ENCODE measurements at places on chromosomes 7 and 10. TPM values are rescaled to one million over a fixed set of nuclear protein-coding genes. Genes with fewer than 3 reads are reported as not detected.

The PLCE1 gene
- total RNA-seq: 22.5 TPM

The STK31 gene
- total RNA-seq: 0.33 TPM

DNA sequence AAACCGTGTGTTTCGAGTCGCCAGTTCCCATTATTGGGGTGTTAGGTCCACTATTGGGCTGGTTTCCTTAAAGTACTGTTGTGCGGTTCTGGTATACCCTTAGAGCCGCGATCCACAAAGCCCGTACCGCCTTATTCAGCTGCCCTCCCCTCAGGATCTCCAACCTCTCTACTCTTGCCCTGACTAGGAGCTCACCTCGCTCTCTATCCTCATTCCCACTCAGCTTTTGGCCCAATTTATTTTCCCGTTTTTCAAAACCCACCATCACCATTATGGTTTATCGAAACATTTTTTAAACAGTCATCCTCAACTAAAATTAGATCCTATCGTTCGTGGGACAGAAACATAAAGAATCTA, 461 bp upstream of the ETV1 start:
- no peaks in the 10 kb centered on the region for H3K4me1 ChIP-seq
- H3K36me3 ChIP-seq: no peaks in the 10 kb centered on the region
- no peaks in the 10 kb centered on the region for H3K27me3 ChIP-seq
- peak overlapping the region; percentile 70 for H3K4me3 ChIP-seq
- H3K27ac ChIP-seq: peak overlapping the region; percentile 94
- DNase-seq: no peak

- no peak overlapping the region for H3K4me3 ChIP-seq
- H3K4me1 ChIP-seq: no peaks in the 10 kb centered on the region
- H3K27ac ChIP-seq: no peak overlapping the region
- no peaks in the 10 kb centered on the region for H3K27me3 ChIP-seq
- peaks cover 14% of the 10 kb centered on the region for H3K36me3 ChIP-seq
- no peak for DNase-seq
Observed at GRCh38 chr7:141654551-141654950, 47.4 kb downstream of the DENND11 start.

GRCh38 chr10:112741830-112742402, 208.1 kb upstream of the TCF7L2 start:
- no peaks in the 10 kb centered on the region for H3K27me3 ChIP-seq
- H3K4me3 ChIP-seq: no peak overlapping the region
- H3K27ac ChIP-seq: no peak overlapping the region
- DNase-seq: no peak
- no peaks in the 10 kb centered on the region for H3K4me1 ChIP-seq

The FOXI2 gene
- total RNA-seq: not detected

- peak overlapping the region; percentile 97 for H3K27ac ChIP-seq
- peaks cover 5% of the 10 kb centered on the region for H3K36me3 ChIP-seq
- peak overlapping the region; percentile 19 for H3K4me3 ChIP-seq
Observed at GRCh38 chr7:128453836-128454804, 1.6 kb upstream of the HILPDA start.

The ASAH2 gene
- total RNA-seq: 2.2 TPM

DNA sequence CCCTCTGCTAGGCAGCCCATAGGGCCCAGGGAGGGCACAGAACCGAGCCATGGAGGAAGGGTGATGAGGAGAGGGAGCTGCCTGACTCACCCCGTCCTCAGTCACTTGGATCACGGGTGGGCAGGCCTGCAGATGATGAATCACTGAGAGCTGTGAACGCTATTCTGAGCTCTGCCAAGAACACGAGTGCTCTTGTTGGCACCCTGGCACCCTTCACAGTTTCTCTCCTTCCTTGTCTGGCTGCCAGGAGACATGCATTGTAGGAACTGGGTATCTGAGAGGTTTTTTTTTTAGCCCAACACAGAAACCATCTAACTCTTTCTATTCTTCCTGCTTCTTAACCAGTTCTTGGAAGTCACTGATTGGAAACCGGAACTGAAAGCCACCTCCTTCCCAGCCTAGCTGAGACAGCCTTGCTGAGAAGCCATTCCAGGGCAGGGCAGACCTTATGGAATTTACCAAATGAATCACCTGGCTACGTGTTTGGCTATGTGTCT, 82.1 kb downstream of the SLC37A3 start:
- peak; percentile 90 for DNase-seq
- H3K4me3 ChIP-seq: peak overlapping the region; percentile 5
- peaks cover 20% of the 10 kb centered on the region for H3K4me1 ChIP-seq
- no peaks in the 10 kb centered on the region for H3K27me3 ChIP-seq

- no peaks in the 10 kb centered on the region for H3K27me3 ChIP-seq
- H3K36me3 ChIP-seq: no peaks in the 10 kb centered on the region
- DNase-seq: peak; percentile 62
- no peaks in the 10 kb centered on the region for H3K4me1 ChIP-seq
Observed at GRCh38 chr7:130141161-130141883, 63.9 kb downstream of the TMEM209 start.

- no peaks in the 10 kb centered on the region for H3K27me3 ChIP-seq
- no peak overlapping the region for H3K4me3 ChIP-seq
- H3K36me3 ChIP-seq: peaks cover 80% of the 10 kb centered on the region
- H3K4me1 ChIP-seq: no peaks in the 10 kb centered on the region
Observed at GRCh38 chr7:44114586-44115310, 8.6 kb downstream of the POLD2 start.

- peak overlapping the region; percentile 87 for H3K4me3 ChIP-seq
- DNase-seq: no peak
- H3K27ac ChIP-seq: peak overlapping the region; percentile 96
- H3K27me3 ChIP-seq: no peaks in the 10 kb centered on the region
- H3K4me1 ChIP-seq: peaks cover 44% of the 10 kb centered on the region
Observed at GRCh38 chr10:17644485-17644943, 563 bp downstream of the STAM start.

GRCh38 chr10:17009212-17009700, 120.4 kb downstream of the CUBN start:
- H3K27ac ChIP-seq: peak overlapping the region; percentile 80
- no peaks in the 10 kb centered on the region for H3K27me3 ChIP-seq
- DNase-seq: no peak
- H3K36me3 ChIP-seq: no peaks in the 10 kb centered on the region
- H3K4me1 ChIP-seq: peaks cover 40% of the 10 kb centered on the region
- no peak overlapping the region for H3K4me3 ChIP-seq

DNA sequence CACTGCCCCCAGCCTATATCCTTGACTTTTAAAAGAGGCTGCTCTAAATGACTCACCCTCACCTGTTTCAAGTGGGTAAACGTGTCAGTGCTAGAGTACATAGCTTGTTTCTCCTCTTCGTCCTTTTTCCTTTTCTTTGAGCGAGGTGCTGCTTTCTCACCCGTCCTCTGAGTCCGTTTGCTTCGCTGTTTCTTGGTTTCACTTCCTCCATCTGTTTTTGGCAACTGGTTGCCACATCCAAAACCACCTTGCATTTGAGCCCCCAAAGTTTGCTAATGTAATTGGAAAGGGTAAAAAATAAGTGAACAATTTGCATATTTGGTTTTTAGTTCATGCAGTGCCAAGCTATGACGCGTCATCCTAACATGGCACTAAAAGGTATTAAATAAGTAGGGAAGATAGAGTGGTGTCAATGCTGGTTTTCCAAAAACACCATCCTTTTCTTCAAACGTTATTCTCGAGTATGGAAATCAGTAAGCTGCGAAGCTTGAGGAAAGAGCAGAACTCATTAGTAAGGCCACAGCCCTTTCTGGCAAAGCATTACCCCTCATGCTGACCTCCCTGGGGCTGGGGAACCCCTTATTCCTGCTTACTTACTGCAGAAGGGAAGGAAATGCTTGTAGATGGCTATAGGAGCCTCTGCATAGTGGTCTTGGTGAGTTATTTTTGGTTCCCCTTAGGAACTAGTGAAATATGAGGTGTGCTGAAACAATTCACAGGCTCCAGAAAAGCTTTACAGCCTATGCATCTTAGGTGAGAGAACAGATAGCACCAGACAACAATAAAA, 133.5 kb downstream of the GALNT11 start:
- no peaks in the 10 kb centered on the region for H3K27me3 ChIP-seq
- H3K4me1 ChIP-seq: no peaks in the 10 kb centered on the region
- no peak overlapping the region for H3K27ac ChIP-seq
- H3K4me3 ChIP-seq: no peak overlapping the region

- H3K36me3 ChIP-seq: peaks cover 43% of the 10 kb centered on the region
- H3K4me3 ChIP-seq: no peak overlapping the region
- H3K4me1 ChIP-seq: no peaks in the 10 kb centered on the region
- DNase-seq: no peak
- H3K27ac ChIP-seq: no peak overlapping the region
Observed at GRCh38 chr10:77801474-77802161, 124.9 kb downstream of the DLG5 start.

The PPIA gene
- total RNA-seq: 820 TPM

DNA sequence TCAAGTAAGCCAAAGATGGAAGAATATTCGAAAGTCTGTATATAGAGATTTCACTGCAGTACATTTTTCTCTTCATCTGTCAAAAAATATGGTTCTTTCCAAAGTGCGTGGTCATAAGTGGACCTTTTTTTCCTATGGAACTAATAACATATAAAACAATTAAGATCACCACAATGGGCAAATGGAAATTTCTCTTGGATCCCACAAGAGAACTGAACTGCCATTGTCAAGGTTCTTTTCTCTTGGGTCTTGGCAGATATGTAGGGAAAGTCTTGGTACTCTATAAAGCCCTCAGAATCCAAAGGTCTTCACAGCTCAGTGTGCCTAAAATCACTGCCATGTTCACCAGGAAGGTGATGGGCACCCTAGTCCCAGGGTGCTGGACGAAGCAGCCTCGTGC, at the start of gene OR6B1:
Gene OR6B1 (plus strand): TSS at position 301 of the 400 bp plus-strand sequence. CDS start 3,677 bp downstream, outside the sequence.
- no peaks in the 10 kb centered on the region for H3K36me3 ChIP-seq
- H3K27me3 ChIP-seq: no peaks in the 10 kb centered on the region
- no peaks in the 10 kb centered on the region for H3K4me1 ChIP-seq
- no peak for DNase-seq

DNA sequence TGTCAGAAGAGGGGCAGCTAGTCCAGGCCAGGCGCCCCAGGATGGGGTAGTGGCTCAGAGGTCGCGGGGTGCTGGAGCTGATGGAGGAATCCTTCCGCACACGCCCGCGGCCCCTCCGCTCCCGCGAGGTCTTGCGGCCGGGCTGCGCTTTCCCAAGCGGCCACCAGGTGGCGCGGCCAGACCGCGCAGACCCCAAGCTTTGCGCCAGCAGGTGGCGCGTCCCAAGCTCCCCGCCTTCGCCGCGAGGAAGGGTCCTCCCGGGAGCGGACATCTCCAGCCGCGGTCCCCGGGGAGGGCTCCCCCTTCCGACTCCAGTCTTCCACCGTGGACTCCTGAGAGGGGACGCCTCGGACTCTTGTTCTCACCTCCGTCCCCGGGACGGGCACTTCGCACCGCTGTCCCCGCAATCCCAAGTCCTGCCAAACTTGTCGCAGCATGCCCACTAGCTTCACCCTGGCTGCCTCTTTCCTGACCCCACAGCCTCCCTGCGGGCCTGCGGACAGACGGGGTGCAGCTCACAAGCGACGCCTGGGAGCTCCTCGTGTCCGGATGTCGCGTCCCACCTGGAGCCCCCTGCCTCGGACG, 19.4 kb downstream of the KCNK18 start:
- peaks cover 11% of the 10 kb centered on the region for H3K27me3 ChIP-seq
- no peak overlapping the region for H3K27ac ChIP-seq
- no peaks in the 10 kb centered on the region for H3K4me1 ChIP-seq
- H3K4me3 ChIP-seq: peak overlapping the region; percentile 48

- no peak overlapping the region for H3K4me3 ChIP-seq
- H3K4me1 ChIP-seq: no peaks in the 10 kb centered on the region
- no peak for DNase-seq
- H3K36me3 ChIP-seq: no peaks in the 10 kb centered on the region
- no peaks in the 10 kb centered on the region for H3K27me3 ChIP-seq
- no peak overlapping the region for H3K27ac ChIP-seq
Observed at GRCh38 chr10:54983255-54983654, 182.2 kb upstream of the PCDH15 start.

DNA sequence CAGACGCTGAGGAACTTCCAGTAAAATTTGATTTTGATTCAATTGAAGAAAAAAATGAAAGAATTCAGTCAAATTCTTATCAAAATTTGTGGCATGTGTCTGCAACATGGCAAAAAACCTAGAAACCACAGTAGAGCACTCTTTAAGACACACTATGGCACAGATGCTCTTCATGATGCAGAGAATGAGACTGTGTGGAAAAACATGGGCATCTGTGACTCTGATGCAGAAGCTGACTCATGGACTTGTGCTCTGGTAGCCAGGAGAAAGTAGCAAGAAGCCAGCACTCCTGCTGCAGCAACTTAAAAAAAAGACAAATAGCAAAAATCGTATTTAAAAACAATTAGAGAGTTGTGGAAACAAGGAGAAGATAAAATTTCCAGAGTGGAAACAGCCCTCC, 8.9 kb upstream of the KCNK18 start:
- no peak for DNase-seq
- H3K27me3 ChIP-seq: no peaks in the 10 kb centered on the region
- no peak overlapping the region for H3K4me3 ChIP-seq
- H3K27ac ChIP-seq: no peak overlapping the region
- no peaks in the 10 kb centered on the region for H3K36me3 ChIP-seq
- no peaks in the 10 kb centered on the region for H3K4me1 ChIP-seq

- H3K4me3 ChIP-seq: no peak overlapping the region
- no peaks in the 10 kb centered on the region for H3K36me3 ChIP-seq
- DNase-seq: no peak
- H3K27ac ChIP-seq: no peak overlapping the region
- H3K27me3 ChIP-seq: no peaks in the 10 kb centered on the region
- H3K4me1 ChIP-seq: no peaks in the 10 kb centered on the region
Observed at GRCh38 chr7:100614308-100614861, 2.0 kb downstream of the MOSPD3 start.

GRCh38 chr10:130244928-130245495, 108.8 kb downstream of the GLRX3 start:
- no peaks in the 10 kb centered on the region for H3K4me1 ChIP-seq
- H3K4me3 ChIP-seq: no peak overlapping the region
- no peaks in the 10 kb centered on the region for H3K27me3 ChIP-seq
- no peaks in the 10 kb centered on the region for H3K36me3 ChIP-seq
- no peak overlapping the region for H3K27ac ChIP-seq

DNA sequence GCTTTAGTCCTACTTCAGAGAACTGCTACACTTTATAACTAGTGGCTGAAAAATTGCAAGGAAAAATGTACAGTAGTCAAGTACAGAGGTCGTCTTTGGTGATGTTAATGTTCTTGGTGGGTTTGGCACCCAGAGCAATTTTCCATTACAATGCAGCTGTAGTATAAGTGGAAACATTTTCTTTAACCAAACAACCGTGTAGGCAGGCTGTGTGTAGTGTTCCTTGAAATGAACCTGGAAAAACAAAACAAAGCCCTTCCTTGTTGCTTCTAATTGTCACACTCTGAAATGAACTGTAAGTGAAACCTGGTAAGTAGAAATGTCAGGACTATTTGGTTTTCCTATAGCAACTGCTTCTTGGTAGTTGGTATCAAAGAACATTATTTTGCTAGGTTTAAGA, 256.9 kb downstream of the MDFIC start:
- no peaks in the 10 kb centered on the region for H3K36me3 ChIP-seq
- H3K4me3 ChIP-seq: no peak overlapping the region
- no peak overlapping the region for H3K27ac ChIP-seq
- H3K27me3 ChIP-seq: no peaks in the 10 kb centered on the region
- DNase-seq: no peak

- no peak overlapping the region for H3K4me3 ChIP-seq
- H3K36me3 ChIP-seq: no peaks in the 10 kb centered on the region
- DNase-seq: no peak
- H3K27me3 ChIP-seq: no peaks in the 10 kb centered on the region
Observed at GRCh38 chr7:41238851-41239331, 464.0 kb downstream of the INHBA start.

The LRRD1 gene
- 0.30 TPM for total RNA-seq

Data from right atrium auricular region (tissue), 2 donors.